ENCODE measurements at places on chromosomes 6 and 20.

DNA sequence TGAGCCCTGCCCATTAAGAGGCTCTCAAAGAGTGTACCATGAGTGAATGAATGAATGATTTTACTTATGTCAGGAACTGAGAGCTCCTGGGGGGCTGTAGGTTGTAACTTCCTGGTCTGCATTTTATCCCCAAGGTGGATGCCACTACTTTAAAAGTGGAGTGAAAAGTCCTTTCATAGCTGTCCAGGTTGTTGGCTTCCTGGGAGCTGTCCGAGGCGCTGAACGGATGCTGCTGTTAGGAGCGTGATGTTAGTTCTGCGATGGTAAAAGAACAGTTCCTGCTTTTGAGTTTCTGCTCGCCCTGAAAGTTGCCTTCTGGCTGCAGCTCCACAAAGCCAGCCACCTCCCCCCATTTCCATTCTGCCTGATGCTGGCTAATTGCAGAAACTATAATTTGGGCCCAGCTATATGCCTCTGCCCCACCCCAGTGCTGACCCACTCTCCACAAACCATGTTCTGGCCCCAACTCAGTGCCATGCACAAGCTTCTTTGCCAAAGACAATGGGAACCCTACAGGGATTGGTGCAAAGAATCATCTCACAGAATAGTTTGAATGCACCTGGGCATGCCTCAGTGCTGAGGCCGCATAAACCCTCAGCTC is 330.9 kb upstream of the CDH4 start:
- no peak for DNase-seq

- no peak for DNase-seq
Observed at GRCh38 chr6:18829272-18829870, 442.2 kb downstream of the RNF144B start.

DNA sequence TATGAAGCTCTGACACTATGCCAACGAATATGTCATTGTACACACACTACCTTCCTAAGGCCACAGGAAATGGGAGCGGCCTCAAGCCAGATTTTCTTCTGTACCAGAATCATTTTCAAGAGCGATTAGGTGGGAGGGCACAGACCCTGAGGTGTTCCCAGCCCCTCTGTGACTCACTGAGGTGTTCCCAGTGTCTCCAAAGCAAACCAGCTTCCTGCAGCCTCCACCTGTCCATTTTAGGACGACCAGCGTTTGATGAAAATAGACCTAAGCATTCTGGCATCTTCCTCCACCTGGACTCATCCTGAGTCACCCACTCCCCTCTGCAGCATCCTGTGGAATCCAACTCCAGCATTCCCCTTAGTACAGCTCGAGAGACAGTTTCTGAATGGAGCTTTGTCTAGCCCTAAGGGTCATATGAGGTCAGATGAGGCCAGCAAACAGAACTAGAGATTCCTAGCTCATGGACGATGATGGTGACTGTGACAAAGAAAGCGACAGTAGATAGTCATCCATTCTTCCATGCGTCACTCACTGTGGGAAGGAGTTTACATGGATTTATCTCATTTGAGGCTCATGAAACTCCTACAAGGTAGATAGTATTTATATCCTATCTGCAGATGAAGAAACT is 203.4 kb downstream of the PTPRT start:
- no peak for DNase-seq

GRCh38 chr6:39209911-39210310 is 19.4 kb downstream of the KCNK5 start:
- no peak for DNase-seq

DNA sequence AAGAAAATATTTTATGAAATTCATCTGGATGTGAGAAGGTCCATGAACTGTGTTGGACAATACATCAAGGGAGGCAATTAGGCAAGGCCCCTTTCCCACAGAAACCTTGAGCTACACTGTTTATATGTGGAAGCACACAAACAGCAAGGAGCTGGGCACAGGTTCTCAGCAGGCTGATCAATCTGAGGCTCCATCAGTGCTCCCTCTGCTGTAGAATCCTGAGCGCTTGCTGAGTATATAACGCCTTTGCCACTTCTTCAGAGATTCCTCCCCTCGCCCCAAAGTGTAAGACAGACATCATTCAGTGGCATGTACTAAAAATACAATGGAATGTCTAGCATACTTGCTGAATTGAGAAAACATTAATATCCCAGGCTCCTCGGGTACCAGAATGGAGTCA is 146.9 kb downstream of the PRKN start:
- DNase-seq: no peak

GRCh38 chr6:80356000-80356399 is 249.5 kb downstream of the BCKDHB start:
- DNase-seq: no peak

- DNase-seq: no peak
Observed at GRCh38 chr20:21873291-21873690, 167.8 kb downstream of the PAX1 start.

DNA sequence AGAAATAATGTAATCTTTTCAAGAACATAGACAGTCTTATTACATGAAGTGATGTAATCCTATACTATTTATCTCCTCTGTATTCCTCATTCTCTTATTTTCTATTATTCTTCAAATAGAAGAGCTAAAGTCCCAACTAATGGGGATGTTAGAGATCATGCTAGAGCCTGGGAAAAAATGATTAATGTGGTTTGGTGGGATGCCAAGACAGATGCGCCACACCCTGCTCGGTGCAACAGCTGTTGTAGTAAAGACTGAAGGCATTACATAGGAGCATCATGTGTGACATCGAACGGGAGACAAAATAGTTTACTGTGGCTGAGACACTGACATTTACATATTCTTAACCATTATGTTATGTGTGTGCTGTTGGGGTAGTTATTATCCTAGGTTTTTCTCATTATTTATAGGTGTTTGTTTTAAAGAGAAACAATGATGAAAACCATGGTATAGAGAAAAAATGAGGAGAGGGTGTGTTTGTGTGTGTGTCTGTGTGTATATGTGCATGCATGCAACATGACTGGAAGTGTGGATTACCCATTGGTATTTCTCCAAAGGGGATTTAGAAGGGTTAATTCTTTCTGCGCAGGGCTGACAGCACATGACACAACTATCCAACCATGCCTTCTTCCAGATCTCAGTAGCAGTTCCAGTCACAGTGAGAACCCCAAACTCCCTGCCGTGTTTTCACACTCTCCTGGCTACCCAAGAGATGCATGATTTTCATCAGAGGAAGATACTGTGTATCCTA is 155.3 kb downstream of the EYA4 start:
- no peak for DNase-seq

- no peak for DNase-seq
Observed at GRCh38 chr20:517221-517620, 26.4 kb downstream of the CSNK2A1 start.

- no peak for DNase-seq
Observed at GRCh38 chr20:51423290-51423667, 119.2 kb downstream of the NFATC2 start.

DNA sequence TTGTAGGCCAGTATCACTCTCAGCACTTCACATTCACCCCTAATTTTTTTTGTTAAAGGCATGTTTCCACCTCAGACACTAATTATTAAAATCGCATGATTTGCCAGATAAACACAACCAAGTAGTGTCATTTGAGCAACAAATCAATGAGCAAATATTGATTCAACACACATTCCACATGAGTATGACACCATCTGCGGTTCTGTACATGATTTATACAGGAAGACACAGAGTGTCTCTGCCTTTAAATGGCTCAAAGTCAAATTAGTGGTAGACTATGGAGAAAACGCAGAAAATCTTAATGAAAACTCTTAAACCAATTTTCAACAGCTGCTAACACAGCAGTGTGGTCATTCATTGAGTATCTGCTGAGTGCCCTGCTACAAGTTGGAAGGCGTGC is 300.2 kb downstream of the SOX4 start:
- no peak for DNase-seq

DNA sequence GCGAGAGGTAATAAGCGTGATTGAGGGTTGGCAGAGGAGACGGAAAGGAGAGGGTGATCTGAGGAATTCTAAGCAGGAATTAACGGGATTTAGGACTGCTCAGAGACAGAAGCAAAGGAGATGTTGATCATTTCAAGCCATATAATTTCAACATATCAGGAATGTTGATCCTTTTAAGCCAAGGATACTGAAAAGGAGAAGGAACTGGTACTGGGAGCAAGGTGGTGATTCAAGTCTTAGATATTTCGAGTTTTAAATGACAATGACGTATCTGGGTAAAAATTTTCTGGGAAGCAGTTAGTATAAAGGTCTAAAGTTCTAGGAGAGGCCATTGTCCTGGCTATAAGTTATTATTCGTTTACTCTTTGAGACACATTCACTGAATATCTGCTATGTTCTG is 91.3 kb upstream of the OGFRL1 start:
- no peak for DNase-seq

GRCh38 chr20:48319943-48320584 is 507.7 kb downstream of the PREX1 start:
- no peak for DNase-seq

GRCh38 chr6:153538491-153538890 is 407.4 kb upstream of the RGS17 start:
- DNase-seq: no peak

- no peak for DNase-seq
Observed at GRCh38 chr6:73282871-73283270, 19.9 kb upstream of the KHDC1 start.

GRCh38 chr6:51027283-51028065 is 208.8 kb downstream of the TFAP2B start:
- no peak for DNase-seq

- no peak for DNase-seq
Observed at GRCh38 chr20:19354950-19355349, 142.5 kb downstream of the SLC24A3 start.

GRCh38 chr6:101089640-101090039 is 208.5 kb upstream of the ASCC3 start:
- no peak for DNase-seq

DNA sequence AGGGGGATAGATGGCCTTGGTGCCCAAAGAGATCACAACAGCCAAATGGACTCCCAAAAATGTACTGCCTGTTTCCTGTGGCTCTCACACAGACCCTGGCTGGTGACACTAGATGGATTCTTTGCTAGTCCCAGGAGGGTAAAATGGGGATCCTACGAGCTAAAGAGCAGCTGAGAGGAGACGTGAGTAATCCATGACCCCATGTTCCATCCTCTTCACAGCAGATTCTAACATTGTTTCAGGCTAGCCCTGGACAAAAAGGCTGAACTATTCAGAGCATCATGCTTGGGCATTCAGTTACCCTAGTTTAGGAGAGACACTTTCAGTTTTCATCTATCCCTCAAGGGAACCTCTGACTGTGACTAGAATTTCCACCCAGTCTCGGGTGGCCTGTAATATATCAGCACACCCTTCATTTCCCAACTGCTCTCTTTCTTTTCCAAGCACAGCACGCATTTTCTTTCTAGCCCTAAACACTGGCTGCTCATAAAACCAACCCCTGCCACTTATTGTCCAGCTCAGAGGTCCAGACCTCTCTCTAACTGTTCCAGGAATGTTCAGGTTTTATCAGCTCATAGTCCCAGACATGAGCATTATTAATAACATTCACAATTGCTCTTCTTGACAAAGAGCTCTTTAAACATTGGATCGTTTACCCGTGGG is 48.5 kb downstream of the SLC22A1 start:
- no peak for DNase-seq

DNA sequence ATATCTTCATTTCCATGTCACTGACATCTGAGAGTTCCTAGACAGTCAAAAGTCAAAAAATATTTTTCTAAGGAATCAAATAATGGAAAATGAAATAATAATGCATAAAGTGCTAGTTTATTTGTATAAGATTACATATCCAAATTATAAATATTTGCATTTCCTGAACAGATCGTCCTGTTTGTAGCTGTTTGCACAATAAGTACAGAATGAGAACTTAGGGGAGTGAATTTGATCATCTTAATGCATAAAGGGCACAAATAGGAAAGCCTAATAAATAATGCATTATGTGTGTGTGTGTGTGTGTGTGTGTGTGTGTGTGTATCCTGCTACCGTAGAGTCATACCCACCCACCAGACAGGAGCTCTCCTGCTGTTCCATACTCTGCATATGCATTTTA is 521.0 kb upstream of the EPHA7 start:
- no peak for DNase-seq

DNA sequence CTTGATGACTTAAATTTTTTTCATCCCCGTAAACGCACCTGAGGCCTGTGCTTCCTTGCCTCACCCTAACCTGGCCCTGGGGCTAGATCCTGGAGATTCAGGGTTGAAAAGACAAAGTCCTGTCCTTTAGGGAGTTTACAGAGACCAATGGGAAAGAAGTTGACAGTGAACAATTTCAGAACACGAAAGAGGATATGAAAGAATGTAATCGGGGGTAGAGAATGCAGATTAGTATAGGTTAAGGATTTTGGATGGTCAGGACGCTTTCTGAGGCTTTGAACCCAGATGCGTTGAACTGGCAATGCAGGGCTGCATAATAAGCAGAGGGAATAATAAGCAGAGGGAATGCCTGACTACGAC is 1.7 kb upstream of the FBXO5 start:
- no peak for DNase-seq

GRCh38 chr6:24126586-24127192 is 674 bp downstream of the NRSN1 start:
- no peak for DNase-seq

GRCh38 chr20:11101696-11102095 is 427.9 kb upstream of the JAG1 start:
- no peak for DNase-seq

GRCh38 chr6:47853766-47854165 is 71.9 kb downstream of the OPN5 start:
- DNase-seq: no peak

DNA sequence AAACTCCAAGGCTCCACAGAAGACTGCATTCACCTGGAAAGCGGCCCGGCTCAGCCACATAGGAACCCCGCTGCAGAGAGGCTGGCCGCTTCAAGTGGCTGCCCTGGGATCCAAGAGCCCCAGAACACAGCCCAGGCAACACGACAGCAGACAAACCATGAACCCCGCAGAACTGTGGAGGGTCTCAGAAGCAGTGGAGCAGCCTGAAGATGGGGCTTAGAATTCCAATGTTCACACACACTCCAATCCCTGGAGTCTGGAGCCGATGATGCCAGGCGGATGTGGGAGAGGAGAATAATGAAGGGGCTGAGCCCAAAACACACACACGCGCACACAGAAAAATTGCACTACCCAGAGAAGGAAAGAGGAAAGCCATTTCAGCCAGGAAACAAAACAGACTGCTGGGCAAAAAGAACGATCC is 52.4 kb downstream of the NINL start:
- no peak for DNase-seq

DNA sequence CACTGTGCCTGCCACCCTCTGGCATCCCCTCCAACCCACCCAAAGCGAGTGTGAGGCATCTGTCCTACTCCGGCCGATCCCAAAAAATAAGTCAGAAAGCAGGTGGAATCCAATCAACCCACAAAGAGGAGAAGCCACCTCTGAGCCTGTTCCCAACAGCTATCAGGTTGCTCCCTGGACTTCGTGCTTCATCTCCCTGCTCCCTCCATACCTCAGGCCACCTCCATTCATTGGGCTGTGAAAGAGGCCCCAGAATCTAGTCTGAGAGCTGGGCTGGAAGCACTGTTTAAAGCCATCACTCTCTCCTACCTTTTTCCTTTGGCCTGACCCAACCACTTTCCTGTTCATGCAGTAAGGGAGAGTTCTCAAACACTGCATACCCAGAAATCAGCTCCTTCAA is 106.1 kb downstream of the ZMYND8 start:
- DNase-seq: no peak

GRCh38 chr6:157879873-157880254 is 56.8 kb downstream of the SNX9 start:
- DNase-seq: no peak

GRCh38 chr6:30855429-30856075 is 28.8 kb upstream of the DDR1 start:
- no peak for DNase-seq

Data from activated gamma-delta T cell (primary cell).